ENCODE measurements at places on chromosomes 4 and X. TPM values are rescaled to one million over a fixed set of nuclear protein-coding genes. Genes with fewer than 3 reads are reported as not detected.

CDS1 gene
- not detected for total RNA-seq

DNA sequence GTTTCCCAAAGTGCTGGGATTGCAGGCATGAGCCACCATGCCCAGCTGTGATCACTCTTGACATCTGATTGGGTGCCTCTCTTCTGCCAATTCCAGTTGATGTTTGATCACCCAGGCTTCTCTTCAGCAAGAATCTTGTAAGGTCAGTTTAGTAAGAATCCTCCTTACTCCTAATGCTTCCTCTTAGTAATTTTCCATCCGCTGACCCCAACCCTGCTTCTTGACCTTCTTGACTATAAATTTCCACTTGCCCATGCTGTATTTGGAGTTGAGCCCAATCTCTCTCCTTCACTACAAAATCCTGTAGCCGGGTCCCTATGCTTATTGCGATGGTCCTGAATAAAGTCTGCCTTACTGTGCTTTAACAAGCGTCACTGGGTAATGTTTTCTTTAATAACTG, 75.4 kb downstream of the DDIT4L start:
- DNase-seq: no peak

DCAF4L1 gene
- 0.22 TPM for total RNA-seq

DNA sequence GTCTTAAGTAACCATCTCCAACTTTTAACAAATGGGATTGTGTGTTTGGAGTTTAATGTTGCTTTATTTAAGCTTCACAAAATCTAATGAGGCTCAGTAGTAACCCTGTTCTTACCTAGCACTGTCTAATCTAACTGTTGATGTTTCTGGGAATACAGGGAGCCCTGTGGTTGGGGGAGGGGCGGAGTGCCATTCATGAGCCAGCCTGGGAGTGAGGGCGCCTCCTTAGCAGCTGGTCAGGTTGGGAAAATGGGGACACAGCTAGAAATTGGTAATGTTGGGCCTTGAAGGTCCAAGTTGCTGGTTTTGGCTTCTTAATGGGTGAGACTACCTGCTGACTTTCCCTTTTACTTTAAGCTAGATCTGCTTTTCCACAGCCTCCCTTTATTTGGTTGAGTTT, 22.9 kb upstream of the TADA2B start:
- no peak for DNase-seq

- no peak for DNase-seq
Observed at GRCh38 chr4:96093563-96093962, 253.7 kb downstream of the PDHA2 start.

UGT2B15 gene
- total RNA-seq: 0.44 TPM

All from activated B cell treated with CpG ODN at 0.5 μM for 24 hours (primary cell).